ENCODE measurements at places on chromosomes 6 and 20.

- no peak for DNase-seq
Measured at GRCh38 chr6:151136141-151136755, 103.5 kb upstream of the AKAP12 start.

DNA sequence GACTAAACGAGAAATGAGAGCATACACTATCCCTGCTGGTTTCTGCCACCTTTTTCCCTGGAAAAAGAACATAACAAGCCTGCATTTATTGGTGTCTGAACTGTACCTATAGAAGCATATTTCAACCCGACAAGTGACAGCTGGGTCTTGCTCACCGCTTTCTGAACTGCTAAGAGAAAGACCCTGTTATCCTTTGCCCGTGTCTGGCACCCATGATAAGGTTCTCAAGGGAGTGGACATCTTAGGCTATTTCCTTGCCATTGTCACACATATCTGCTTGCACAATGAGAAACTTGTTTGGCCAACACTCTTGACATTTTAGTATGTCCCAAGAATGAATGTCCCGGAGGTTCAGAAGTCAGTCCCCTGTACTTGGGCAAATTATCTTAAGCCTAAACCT, 19.3 kb downstream of the RIPOR2 start:
- DNase-seq: no peak

DNA sequence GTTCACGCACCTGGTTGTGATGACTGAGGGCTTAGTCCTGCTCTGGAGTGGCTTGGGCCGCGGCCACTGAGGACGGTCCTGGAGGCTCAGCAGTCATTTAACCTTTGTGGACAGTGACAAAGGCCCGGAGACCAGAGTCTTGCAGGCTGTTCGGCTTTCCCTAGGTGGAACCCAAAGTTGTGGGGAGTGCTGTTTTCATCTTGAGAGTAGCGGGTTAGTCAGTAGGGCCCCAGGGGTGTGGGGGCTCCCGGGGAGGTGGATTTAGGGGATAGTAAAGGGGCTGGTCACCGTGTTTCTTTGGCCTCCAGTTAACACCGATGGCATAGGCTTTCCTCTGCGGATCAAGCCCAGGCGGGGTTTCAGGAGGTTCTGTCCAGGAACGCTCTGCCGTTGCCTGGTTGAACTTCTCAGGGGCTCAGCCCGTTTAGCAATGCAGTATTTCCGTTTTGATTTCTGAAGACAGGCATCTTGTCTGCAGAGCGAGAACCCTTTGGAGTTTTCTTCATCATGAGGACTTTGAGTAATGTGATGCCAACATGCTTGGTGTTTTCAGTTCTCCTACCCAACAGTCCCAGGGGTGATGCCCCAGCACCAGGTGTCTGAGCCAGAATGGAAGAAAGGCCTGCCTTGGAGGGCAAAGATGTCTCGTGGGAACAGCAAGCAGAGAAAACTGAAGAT, 31.8 kb downstream of the ZNF831 start:
- DNase-seq: peak; percentile 32

DNA sequence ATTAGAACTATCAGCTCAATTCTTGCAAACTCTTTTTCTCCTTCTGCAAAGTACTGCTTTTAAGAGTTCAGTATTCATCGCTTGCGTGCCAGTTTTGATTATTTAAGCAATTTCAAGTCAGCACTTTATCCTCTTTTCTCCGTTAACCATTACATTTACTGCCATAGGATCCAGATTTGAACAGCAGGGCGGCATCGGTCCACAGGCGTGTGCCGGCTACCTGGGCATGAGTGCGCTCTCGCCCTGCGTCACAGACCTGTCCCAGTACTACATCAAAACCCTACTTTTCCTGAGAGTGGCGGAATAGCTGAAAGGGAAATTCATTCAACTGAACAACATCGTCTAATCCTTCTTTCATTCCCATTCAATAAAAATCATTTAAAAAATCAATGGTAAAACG, 53.4 kb downstream of the MYLK4 start:
- DNase-seq: no peak

DNA sequence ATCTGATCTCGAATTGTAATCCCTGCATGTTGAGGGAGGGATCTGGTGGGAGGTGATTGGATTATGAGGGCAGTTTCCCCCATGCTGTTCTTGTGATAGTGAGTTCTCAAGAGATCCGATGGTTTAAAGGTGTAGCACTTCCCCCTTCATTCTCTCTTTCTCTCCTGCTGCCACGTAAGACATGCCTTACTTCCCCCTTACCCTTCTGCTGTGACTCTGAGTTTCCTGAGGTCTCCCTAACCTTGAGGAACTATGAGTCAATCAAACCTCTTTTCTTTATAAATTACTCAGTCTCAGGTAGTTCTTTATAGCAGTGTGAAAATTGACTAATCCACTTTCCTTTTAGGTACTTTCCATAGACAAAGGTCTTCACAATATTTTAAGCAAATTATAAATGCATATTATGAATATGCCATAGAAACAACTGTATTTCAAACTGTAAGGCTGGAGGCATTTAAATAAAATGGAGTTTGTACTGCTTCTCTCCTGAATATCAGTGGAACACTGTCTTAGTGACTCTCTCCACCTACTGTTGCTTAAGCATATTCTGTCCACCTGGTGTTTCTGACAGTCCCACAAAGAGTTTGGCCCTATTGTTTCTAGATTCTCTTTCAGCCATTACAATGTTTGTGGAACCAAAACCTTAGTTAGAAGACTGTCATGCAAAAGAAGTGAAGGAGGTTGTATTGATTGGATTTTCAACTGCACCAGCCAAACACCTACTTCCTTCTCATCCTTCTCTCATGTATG, 24.3 kb upstream of the IL17A start:
- DNase-seq: no peak

- no peak for DNase-seq
Measured at GRCh38 chr6:17950095-17950494, 37.3 kb downstream of the KIF13A start.

DNA sequence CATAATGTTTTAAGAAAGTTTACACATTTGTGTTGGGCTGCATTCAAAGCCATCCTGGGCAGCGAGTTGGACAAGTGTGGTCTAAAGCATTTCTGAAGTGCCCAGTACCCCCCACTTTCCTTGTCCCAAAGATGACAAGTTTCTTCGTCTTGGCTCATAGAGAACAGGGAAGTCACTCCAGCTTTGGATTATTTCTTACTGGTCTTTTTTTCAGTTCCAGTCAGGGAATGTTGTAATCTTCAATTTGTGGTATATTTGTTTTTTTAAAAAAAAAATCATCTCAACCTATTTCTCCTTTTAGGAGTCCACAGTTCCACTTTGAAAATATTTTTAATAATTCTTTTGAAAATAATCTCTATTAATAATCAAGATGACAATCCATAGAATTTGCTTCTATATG, 34.0 kb downstream of the SLX4IP start:
- DNase-seq: no peak

GRCh38 chr20:48186915-48187314, 401.6 kb upstream of the SULF2 start:
- DNase-seq: no peak

All from ecto neural progenitor cell (in vitro differentiated cells).